ENCODE measurements at places on chromosomes 6 and 20. TPM values are rescaled to one million over a fixed set of nuclear protein-coding genes. Genes with fewer than 3 reads are reported as not detected.

The SH3BGRL2 gene
- total RNA-seq, result 6.7 TPM

The AFG1L gene
- 5.5 TPM for total RNA-seq

The OGFRL1 gene
- total RNA-seq, result 11.0 TPM

The EFCAB8 gene
- not detected for total RNA-seq

The RNF39 gene
- total RNA-seq, result not detected

The TBXT gene
- not detected for total RNA-seq

The CARMIL1 gene
- 10.2 TPM for total RNA-seq

The PRL gene
- not detected for total RNA-seq

The C6orf118 gene
- total RNA-seq, result not detected

The BMP2 gene
- 5.0 TPM for total RNA-seq

The TOP1 gene
- total RNA-seq, result 37.4 TPM

The PSMB1 gene
- total RNA-seq, result 409 TPM

All from uterine smooth muscle cell (primary cell).